ENCODE measurements at places on chromosomes 11 and 22. TPM values are rescaled to one million over a fixed set of nuclear protein-coding genes. Genes with fewer than 3 reads are reported as not detected.

TMPRSS4 gene
- not detected for total RNA-seq

PATE2 gene
- 0.13 TPM for total RNA-seq

FOXR1 gene
- total RNA-seq: not detected

XPNPEP3 gene
- 8.2 TPM for total RNA-seq

MRGPRE gene
- not detected for total RNA-seq

PLEKHA7 gene
- 2.6 TPM for total RNA-seq

SYT7 gene
- 0.93 TPM for total RNA-seq

CALCA gene
- not detected for total RNA-seq

PKNOX2 gene
- total RNA-seq: 11.5 TPM

OR51I1 gene
- total RNA-seq: not detected

TREH gene
- under 0.01 TPM for total RNA-seq

GRAP2 gene
- total RNA-seq: 0.40 TPM

SHANK3 gene
- total RNA-seq: 4.3 TPM

OR10A2 gene
- not detected for total RNA-seq

MFNG gene
- 5.2 TPM for total RNA-seq

CHRDL2 gene
- total RNA-seq: 0.49 TPM

APLNR gene
- total RNA-seq: 43.2 TPM

SLC37A2 gene
- total RNA-seq: 2.6 TPM

EHF gene
- not detected for total RNA-seq

SAA4 gene
- not detected for total RNA-seq

CARNS1 gene
- total RNA-seq: 29.2 TPM

MUC6 gene
- total RNA-seq: not detected

SERPING1 gene
- total RNA-seq: 31.4 TPM

INS gene
- not detected for total RNA-seq

OR4D11 gene
- not detected for total RNA-seq

OR56A1 gene
- not detected for total RNA-seq
